ENCODE measurements at places on chromosomes 11 and 22.
A peak's percentile ranks its signal among the peaks of the same experiment; 100 is the strongest.

DNA sequence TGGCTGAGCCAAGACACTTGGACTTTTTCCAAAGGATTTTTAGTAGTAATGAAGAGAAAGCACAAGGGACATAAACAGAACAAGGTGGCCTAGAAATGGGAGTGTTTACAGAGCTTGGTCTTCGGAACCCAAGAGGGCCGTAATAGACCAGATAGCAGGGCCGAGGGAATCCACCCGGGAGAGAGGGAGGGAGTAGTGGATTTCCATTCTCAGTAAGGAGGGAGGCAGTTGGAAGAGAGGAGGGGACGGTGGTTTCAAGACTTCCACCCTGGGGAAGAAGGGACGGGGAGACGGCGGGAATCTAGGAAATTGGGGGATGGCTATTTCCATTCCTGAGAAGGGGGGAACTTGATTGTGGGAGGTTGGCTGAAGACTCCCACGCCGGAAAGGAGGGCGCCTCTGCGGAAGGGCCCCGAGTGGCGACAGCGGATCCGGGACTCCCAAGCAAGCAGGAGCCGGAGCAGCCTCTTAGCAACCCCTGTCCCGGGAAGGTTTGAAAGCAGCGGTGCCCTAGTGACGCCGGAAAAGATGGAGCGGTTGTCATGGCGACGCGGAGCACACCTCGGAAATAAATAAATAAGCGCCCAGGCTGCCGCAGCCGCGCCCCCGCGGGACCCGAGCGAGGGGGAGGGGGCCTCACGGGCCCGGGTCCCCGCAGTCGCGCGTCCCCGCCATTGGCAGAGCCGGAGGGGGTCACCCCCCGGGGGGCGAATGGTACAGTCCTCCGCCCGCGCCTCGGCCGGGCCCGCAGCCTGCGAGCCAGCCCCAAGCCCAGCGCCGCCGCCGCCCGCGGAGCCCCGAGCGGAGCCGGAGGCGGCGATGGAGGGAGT, 31.6 kb downstream of the EIF3F start:
- peak; percentile 88 for DNase-seq

- no peak for DNase-seq
These were observed 31.7 kb downstream of the TPCN2 start for GRCh38 chr11:69080257-69080995.

GRCh38 chr11:22371160-22371559, 33.0 kb downstream of the SLC17A6 start:
- no peak for DNase-seq

GRCh38 chr22:37428649-37429586, 1.6 kb upstream of the ELFN2 start:
- peak; percentile 63 for DNase-seq

DNA sequence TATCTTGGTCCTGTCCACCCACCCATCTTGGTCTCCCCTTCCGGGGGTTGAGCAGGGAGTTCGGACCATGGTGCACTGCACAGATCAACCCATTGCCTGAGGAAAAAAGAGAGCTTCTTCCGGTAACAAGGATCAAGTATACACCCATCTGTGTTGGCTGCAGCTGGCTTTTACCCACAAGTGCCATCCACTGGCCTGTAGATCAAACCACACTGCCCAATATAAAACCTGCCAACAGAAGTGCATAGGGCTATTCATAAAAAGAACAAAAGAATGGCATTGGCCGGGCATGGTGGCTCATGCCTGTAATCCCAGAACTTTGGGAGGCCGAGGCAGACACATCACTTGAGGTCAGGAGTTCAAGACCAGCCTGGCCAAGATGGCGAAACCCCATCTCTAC, 94.5 kb downstream of the ZC3H12C start:
- DNase-seq: no peak

Measured in right kidney (tissue), 9 donors.